ENCODE measurements at places on chromosomes 1 and 21.

DNA sequence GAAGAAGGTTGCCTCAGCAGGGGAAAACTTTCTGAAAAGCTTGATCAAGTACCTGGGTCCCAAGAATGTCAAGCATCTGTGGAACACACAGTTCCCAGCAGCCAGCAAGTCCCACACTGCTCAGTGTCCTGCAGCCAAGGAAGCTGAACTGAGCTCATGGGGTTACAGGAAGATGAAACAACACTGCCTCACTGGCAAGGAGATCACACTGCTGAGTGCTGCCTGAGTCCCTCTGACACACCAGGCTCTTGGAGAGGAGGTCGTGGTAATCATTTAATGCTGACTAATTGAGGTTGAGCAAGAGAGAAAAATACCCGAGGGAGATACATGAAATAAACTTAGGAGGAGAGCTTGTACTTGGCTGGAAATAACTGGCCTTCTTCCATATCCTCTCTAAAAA, 75.2 kb downstream of the MPZL1 start:
- no peak for DNase-seq

DNA sequence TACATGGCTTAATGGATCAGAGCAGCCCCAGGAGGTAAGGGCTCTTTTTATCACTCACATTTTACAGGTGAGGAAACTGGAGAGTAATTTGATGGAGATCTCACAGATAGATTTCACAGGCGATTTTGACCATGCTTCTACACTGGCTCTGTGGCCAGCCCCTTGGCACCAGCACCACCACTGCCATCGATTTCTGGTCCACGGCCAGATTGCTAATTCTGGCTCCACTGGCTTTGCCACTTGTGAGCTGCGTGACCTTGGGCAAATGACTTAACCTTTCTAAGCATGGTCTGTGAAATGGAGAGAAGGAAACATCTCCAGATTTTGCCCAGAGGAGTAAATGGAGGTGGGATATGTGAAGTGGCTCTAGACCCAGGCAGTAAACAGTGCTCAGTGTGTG, 32.6 kb downstream of the KCNC4 start:
- DNase-seq = no peak

DNA sequence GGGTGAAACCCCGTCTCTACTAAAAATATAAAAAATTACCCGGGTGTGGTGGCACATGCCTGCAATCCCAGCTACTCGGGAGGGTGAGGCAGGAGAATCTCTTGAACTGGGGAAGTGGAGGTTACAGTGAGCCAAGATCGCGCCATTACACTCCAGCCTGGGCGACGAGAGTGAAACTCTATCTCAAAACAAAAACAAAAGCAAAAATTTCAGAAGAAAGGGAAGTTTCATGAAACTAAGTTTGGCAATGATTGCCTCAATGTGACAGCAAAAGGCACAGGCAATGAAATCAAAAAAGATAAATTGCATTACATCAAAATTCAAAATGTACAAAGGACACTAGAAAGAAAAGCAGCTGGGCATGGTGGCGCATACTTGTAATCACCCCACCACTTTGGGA, 40.1 kb downstream of the BTF3L4 start:
- no peak for DNase-seq

DNA sequence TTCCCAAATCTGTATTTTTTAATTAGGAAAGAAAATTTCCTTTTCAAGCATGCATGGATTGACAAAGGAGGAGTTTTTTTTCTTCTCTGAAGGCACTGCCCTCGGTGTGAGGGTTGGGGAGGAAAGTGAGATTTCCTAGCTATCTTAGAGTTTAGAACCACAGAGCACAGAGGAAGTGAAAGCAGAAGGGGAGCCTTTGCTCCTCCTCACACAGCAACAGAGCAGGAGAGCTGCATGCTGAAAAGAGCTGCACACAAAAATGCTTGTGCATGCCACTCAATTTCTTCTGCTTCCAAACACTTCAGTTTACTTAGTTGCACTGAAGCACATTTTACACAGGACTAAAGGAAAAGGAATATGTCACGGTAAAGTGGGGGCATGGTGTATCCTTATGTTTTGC, 308.1 kb downstream of the GPATCH2 start:
- no peak for DNase-seq

DNA sequence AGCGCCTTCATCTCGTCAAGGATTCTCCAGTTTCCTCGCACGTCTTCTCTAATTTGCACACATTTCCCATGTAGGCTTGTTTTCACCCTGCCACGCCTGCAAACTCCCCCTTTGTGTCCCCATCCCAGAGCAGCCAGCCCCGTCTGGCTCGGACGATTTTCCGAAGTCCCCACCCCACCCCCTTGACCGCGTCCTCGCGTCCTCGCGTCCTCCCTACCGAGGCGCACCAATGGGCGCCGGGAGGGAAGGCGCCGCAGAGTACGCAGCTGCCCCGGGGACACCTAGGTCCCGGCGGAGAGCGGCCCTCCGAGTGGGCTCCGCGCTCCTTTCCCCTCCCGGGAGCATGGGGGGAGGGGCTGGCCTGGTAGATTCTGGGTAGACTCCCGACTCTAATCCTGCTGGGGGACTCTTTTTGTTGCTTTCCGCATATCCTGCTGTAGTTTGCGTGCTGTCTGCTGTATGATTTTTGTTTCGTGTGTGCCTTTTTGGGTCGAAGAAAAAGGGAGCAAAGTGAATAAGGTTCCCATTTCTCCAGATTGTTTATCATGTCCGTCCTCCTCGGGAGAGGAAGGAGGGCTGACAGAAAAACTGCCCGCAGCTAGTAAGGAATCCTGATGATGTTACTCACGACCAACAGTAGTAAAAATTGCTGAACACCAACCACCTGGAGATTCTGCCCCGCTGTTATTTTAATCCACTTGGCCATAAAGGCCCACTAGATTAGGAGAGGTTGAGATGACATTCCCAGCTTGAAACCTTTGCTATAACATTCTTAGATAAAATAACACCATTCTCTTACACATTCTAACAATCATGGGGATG, 1.5 kb downstream of the CACHD1 start:
- peak; percentile 13 for DNase-seq

DNA sequence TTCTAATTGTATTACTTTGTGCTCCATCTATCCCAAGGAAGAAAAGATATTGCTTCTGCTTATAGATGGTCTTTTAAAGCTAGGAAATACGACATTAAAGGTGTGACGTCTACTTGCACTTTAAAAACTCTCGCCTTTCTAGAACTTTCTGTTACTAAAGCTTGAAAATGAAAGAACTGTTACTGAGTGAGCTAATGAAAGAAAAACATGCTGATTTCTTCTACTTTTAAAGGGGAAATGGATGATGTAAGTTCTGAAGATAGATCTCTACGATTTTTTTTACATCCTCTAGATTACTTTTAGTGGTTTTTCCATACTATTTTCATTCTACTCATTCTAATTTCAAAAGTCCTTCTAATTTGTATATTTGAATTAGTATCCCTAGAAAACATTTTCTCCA, 387.5 kb downstream of the USP25 start:
- no peak for DNase-seq

All from hypothalamus (tissue), 51 donors.